AML-193 (cell line): ENCODE measurements at places on chromosomes 6 and 20.

DNA sequence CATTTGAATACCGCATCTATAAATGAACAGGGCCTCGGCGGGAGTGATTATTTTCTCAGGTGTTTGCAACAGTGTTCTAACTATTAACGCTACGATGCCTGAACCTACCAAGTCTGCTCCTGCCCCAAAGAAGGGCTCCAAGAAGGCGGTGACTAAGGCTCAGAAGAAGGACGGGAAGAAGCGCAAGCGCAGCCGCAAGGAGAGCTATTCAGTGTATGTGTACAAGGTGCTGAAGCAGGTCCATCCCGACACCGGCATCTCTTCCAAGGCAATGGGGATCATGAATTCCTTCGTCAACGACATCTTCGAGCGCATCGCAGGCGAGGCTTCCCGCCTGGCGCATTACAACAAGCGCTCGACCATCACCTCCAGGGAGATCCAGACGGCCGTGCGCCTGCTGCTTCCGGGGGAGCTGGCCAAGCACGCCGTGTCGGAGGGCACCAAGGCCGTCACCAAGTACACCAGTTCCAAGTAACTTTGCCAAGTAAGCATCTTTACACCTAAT, 70.9 kb downstream of the HFE start:
- DNase-seq: no peak

GRCh38 chr6:165800337-165800736, 137.3 kb upstream of the PDE10A start:
- DNase-seq: no peak

- peak; percentile 73 for DNase-seq
Measured at GRCh38 chr20:34365765-34366213, 2.7 kb downstream of the ITCH start.

- no peak for DNase-seq
Measured at GRCh38 chr6:48613231-48613949, 502.4 kb upstream of the PTCHD4 start.

DNA sequence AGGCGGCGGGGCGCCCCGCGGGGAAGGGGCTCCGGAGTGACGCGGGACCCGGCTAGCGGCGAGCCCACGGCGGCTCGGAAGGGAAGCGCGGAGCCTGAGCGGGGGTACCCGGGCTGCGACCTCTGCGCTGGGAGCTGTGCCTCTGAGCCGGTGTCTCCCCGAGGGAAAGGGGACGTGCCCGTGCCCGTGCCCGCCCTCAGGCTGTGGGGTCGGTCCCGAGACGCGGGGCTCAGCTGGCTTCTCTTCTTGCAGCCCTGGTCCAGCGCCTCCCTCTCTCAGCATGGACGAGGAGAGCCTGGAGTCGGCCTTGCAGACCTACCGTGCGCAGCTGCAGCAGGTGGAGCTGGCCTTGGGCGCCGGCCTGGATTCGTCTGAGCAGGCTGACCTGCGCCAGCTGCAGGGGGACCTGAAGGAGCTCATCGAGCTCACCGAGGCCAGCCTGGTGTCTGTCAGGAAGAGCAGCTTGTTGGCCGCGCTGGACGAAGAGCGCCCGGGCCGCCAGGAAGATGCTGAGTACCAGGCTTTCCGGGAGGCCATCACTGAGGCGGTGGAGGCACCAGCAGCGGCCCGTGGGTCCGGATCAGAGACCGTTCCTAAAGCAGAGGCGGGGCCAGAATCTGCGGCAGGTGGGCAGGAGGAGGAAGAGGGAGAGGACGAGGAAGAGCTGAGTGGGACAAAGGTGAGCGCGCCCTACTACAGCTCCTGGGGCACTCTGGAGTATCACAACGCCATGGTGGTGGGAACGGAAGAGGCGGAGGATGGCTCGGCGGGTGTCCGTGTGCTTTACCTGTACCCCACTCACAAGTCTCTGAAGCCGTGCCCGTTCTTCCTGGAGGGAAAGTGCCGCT, 686 bp downstream of the ZGPAT start:
- no peak for DNase-seq

DNA sequence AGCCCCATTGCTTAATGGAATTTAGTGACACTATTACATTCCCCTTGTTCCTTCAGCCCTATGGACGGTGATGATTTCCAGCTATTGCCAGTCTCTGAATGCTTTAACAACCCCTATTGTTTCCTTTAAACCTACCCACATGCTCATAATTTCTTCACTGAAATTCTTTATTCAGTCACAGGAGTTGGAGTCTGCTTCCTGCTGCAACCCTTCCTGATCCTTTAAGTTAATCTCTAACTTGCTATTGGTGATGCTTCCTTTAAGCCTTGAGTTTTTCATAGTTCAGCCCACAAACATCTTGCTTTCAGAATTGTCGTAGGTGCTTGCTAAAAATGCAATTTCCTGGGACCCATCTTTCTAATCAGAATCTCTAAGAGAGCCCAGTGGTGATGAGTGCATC, 66.3 kb upstream of the TNFAIP3 start:
- DNase-seq: no peak

- no peak for DNase-seq
Measured at GRCh38 chr20:32316667-32317066, 39.2 kb downstream of the KIF3B start.

DNA sequence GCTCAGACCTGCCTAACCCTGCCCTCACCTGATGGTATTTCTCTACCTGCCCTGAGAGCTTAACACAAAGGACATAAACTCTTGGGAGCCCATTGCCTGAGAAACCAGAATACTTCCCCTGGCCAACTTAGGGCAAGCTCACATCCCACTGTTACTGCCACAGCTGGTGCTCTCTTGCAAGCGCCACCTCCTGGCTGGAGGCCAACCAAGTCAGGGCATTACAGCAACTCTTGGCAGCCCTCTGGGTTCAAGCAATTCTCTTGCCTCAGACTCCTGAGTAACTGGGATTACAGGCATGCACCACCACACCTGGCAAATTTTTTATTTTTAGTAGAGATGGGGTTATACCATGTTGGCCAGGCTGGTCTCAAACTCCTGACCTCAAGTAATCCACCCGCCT, 70.1 kb downstream of the HECA start:
- DNase-seq: no peak

- DNase-seq: no peak
Measured at GRCh38 chr6:161244725-161245124, 29.1 kb downstream of the AGPAT4 start.

DNA sequence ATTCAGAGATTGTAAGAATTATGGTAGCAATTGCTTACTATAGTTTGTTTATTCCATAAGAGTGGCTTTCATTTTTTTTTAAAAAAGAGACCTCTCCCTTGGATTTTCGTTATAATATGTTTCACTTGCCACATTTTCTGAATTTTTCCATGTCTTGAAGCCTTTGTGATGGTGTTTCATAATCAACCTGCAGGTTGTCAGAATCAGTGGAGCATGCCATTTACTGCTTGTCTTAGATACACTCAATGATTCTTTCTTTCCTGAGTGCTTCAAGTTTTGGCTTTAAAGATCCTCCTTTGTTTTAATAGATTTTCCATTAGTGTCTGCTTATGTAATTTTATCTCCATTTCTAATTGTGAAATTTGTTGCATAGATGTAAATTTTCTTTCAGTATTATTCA, 31.2 kb downstream of the KCNQ5 start:
- no peak for DNase-seq

DNA sequence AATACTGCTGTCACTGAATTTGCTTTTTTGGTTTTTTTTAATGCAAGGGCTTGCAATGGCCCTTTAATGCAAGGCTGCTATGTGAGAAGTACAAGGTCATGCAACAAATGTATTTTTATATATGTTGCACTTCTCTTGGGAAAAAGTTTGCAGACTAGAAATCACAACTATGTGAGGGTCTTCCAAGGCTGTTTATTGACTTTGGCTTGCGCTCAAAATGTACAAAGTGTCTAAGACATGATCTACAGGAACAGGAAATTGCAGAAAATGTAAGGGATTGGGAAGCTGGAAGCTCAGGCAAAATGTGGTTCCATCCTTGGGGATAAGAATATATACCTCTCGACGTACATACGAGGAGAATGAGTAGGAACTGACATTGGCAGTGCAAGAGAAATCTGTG, 92.2 kb upstream of the F13A1 start:
- DNase-seq: no peak

- no peak for DNase-seq
Measured at GRCh38 chr20:38210741-38211140, 45.7 kb upstream of the TGM2 start.

GRCh38 chr20:62748311-62748710, 39.7 kb downstream of the NTSR1 start:
- peak; percentile 35 for DNase-seq

- DNase-seq: no peak
Measured at GRCh38 chr6:2182251-2182650, 63.2 kb downstream of the GMDS start.

- no peak for DNase-seq
Measured at GRCh38 chr6:43891072-43891870, 121.3 kb downstream of the VEGFA start.

DNA sequence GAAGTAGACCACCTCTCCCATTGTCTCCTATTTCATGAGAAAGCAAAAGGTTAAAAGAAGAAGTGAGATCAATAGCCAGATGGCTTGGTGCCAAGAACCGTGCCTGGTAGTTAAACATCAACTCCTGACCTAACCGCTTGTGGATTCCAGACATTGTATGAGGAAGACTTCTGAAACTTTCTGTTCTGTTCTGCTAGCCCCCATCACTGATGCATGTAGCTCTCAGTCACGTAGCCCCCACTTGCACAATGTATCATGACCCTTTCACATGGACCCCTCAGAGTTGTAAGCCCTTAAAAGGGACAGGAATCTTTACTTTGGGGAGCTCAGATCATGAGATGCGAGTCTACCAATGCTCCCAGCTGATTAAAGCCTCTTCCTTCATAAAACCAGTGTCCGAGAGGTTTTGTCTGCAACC, 301.2 kb downstream of the RNGTT start:
- DNase-seq: no peak

- DNase-seq: peak; percentile 0
Measured at GRCh38 chr20:25470045-25470444, 62.6 kb downstream of the GINS1 start.

- peak; percentile 48 for DNase-seq
Measured at GRCh38 chr6:134123666-134124208, 71.3 kb upstream of the SLC2A12 start.

- no peak for DNase-seq
Measured at GRCh38 chr6:37020381-37020780, 14.9 kb downstream of the FGD2 start.

GRCh38 chr6:106051226-106051625, 34.9 kb upstream of the PRDM1 start:
- no peak for DNase-seq

GRCh38 chr20:19986419-19986818, 30.7 kb upstream of the NAA20 start:
- DNase-seq: no peak
